Left colon (tissue), 2 donors: ENCODE measurements at places on chromosomes 7 and 10. TPM values are rescaled to one million over a fixed set of nuclear protein-coding genes. Genes with fewer than 3 reads are reported as not detected.

The RNF32 gene
- 2.8 TPM for total RNA-seq

The ANKRD1 gene
- total RNA-seq: not detected

The NPY gene
- total RNA-seq: 0.55 TPM

The TYW1B gene
- total RNA-seq: 3.6 TPM

The RNF133 gene
- total RNA-seq: 0.53 TPM

DNA sequence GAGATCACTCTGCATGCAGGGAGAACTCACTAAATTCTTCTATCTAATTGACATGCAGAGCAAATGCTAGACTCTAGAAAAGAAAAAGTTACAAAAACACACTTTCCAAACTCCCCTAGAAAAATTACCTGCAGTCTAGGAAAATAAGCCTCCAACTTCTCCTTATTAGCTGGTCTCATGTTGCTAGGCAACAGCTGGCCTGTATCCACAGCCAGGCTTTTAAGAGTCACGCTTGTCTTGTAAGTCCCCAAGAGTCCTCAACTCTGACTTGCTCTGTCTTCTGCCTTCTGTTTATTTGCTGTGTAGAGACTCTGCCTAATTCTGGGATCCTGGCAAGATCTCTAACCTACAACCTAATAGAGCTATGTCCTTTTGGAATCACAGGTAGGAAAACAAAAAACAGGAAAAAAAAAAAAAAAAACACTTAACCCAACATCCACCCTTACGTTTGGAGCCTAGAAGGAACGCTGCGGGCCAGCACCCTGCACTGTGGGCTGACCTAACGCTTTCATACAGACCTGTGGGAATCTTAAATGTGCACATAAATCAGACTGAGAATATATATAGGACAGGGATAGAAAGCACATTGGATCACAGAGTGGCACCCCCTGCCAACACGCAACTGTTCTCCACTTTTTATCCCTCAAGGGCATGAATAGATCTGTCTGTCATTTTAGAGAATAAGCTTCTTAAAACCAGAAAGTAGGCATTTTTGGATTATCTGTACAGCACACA, 117.0 kb upstream of the PTPRZ1 start:
- no peak for DNase-seq

GRCh38 chr7:139523199-139523941, at the start of gene CLEC2L:
Gene CLEC2L (plus strand): TSS chr7:139523685. CDS start chr7:139523928, 243 bp downstream.
- no peak for DNase-seq

GRCh38 chr7:50653126-50653864, 88.1 kb upstream of the DDC start:
- no peak for DNase-seq

DNA sequence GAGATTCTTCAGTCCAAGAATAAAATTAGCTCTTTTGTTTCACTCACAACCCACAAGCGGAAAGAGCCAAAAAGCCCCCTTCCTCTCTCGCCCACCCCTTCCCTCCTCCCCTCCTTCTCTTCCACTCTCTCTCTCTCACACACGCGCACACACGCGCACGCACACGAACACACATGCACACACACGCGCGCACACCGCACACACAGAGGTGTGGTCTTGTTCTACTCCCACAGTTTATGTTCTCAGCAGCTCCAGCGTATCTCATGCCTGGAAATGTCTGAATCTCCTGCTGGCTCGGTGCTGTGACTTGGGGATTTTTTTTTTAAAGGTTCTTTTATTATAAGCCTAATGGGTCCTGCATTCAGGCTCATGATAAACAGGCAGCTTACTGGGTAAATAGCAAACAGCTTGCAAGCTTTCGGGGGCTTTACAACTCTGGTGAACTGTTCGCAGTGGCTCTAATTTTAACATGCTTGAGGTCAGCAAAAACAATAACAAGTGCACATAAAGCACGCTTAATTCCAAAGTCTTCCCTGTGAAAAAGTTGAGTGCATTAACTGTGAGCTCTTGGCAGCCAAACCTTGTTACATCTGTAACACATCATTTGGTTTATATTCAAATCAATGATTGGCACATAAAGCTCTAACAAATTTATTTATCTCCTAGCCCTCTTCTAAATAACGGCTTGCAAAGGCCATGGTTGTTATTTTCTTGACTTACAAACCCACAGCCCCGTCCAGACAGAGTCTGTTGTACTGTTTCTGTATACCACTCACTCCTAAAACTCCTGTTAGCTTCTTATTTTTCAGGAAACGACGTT, 424.1 kb upstream of the MGMT start:
- no peak for DNase-seq

DNA sequence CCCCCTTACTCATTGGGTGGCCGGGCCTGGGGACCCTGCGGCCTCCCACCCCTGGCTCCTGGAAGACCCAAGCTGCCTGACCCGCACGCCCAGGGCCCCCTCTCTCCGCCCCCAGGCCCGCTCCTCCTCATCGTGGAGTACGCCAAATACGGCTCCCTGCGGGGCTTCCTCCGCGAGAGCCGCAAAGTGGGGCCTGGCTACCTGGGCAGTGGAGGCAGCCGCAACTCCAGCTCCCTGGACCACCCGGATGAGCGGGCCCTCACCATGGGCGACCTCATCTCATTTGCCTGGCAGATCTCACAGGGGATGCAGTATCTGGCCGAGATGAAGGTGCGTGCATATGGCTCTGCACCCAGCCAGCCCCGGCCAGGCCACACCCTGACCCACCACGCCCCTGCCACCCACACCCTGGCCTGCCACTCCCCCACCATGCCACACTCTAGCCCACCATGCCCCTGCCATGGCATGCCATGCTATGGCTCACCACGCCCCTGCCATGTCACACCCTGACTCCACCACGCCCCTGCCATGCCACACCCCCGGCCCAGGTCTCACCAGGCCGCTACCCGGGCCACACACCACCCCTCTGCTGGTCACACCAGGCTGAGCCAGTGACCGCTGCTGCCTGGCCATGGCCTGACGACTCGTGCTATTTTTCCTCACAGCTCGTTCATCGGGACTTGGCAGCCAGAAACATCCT, 18.7 kb upstream of the CSGALNACT2 start:
- no peak for DNase-seq

DNA sequence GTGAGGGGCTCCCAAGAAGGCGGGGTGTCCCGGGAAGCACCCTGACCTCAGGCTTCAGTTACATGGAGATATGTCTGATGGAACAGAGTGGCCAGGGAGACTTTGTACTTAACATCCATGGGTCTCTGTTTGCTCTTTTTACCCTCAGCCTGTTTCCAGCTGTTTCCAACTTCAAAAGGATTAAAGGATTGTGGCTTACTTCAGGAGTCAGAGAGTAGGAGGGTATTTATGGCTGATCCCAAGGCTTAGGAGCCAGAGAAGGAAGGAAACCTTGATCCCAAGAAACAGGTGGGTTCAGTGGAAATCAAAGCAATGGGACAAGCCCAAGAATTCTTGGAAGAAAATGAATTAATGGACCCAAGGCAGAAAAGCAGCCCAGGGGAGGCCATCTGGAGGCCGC, 37.7 kb upstream of the ZNF438 start:
- no peak for DNase-seq

GRCh38 chr10:32972929-32973328, 14.9 kb upstream of the ITGB1 start:
- DNase-seq: no peak

GRCh38 chr10:131742500-131742951, 158.3 kb upstream of the PPP2R2D start:
- DNase-seq: no peak

GRCh38 chr10:4984971-4985594, 18.6 kb downstream of the AKR1C2 start:
- no peak for DNase-seq

GRCh38 chr10:122374859-122375678, 561 bp downstream of the PLEKHA1 start:
- DNase-seq: peak; percentile 77

GRCh38 chr10:4144817-4145216, 359.8 kb upstream of the KLF6 start:
- no peak for DNase-seq

GRCh38 chr7:115674467-115675024, 356.0 kb downstream of the TFEC start:
- no peak for DNase-seq

- no peak for DNase-seq
Observed at GRCh38 chr10:13894412-13895093, 307.8 kb downstream of the PRPF18 start.

- no peak for DNase-seq
Observed at GRCh38 chr10:102394801-102395399, 605 bp upstream of the NFKB2 start.

- DNase-seq: no peak
Observed at GRCh38 chr10:33938001-33938400, 603.5 kb upstream of the NRP1 start.

DNA sequence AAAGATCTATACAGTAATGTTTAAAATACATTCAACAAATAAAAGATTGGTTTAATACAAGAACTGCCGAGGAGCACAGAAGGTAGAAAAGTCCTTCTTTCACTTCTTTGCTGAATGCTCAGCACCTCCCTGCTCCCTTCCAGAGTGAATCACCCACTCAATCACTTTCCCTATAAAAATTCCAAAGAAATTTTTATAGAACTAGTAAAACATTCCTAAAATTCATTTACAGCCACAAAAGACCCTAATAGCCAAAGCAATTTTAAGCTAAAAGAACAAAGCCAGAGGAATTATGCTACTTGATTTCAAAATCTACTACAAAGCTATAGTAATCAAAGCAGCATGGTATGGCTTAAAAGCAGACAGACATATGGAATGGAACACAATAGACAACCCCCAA, 320.9 kb downstream of the PCLO start:
- no peak for DNase-seq

- DNase-seq: no peak
Observed at GRCh38 chr7:95470452-95470851, 15.3 kb upstream of the ASB4 start.

DNA sequence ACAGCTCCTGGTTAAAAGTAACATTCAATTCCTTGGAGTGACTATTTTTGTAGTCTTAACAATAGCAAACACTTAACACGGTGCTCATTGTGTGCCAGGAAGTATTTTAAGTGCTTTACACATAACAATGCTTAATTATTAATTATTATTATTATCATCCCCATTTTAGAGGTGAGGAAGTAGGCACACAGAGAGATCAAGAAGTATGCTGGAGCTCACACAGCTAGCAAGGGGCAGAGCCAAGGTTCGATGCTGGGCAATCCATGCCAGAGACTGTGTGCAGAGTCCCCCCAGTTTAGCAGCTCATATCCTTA, 48.2 kb upstream of the SMNDC1 start:
- DNase-seq: no peak

- no peak for DNase-seq
Observed at GRCh38 chr10:122348935-122349361, 25.6 kb upstream of the PLEKHA1 start.

DNA sequence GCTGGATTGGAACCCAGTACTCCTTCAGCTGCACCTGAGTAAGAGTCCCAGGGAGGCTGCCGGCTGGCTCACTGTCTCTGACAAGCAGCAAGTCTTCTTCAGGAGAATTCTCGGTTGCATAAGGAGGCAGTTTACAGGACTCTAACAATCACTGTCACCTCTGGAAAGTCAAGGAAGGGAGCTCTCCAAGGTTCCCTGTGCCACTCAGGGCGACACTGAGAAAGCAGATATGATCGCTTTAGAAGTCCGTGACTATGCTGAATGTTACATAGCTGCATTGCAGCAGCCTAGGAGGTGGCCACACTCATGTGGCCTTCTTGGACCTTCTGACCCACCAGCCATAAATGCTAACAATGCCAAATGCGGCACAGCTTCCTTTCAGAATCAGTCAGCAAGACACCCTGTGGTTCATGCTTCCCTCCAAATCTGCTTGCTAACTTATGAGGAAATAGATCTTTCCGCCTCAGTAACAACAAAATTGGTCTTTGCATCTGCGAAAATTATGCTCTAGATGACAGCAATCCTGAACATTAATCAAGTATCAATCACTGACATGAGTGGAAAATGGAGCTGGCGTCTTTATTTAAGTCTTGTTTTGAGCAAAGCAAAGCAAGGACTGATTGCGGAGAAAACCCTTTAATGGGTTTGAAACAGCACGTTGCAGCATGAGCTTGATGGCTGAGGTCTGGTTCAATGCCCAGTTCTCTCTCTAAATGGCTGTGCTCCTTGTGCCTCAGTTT, 132.9 kb downstream of the ATXN7L1 start:
- no peak for DNase-seq

DNA sequence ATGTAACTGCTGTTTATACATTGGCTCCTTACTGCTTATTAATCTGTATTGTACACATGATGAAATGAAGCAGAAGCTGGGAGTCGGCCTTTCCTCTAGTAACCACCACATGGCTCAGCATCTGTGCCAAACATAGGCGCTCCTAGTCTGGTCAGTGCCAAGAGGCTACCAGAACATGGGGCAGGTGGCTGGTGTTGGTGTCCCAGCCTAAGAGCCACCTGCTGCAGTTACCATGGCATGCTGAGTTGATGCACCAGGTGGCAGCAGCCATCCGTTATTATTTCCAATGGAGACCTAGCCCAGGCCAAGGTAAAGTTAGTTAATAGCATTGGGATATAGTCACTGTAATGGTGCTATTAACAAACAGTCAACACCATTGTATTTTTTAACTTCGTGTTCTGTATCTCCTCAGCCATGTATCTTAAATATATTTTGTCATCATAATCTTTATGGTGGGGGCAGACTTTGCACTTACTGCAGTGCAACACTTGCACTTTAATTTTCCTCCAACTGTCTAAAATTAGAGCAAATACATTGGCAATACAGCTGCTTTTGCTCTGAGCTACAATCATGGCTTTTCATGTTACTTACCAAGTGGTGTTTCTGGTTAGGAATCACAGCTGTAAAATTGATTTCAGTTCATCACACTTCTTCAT, 33.1 kb downstream of the HBP1 start:
- DNase-seq: no peak

GRCh38 chr7:36157527-36158320, 4.7 kb downstream of the EEPD1 start:
- no peak for DNase-seq

DNA sequence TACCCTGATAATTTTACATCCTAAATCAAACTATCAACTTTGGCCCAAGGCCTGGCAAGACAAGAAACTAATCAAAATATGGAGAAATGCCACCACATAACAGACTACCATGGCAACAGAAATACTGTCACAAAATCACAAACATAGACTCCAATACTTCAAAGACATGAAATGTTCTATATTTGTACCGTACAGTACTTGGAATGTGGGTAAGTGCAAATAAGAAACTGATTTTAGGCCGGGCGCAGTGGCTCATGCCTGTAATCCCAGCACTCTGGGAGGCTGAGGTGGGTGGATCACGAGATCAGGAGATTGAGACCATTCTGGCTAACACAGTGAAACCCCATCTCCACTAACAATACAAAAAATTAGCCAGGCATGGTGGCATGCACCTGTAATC, 9.2 kb downstream of the TNPO3 start:
- DNase-seq: no peak

- no peak for DNase-seq
Observed at GRCh38 chr10:97312897-97313296, 6.2 kb upstream of the FRAT1 start.
